ENCODE measurements at places on chromosomes 2 and 18.

DNA sequence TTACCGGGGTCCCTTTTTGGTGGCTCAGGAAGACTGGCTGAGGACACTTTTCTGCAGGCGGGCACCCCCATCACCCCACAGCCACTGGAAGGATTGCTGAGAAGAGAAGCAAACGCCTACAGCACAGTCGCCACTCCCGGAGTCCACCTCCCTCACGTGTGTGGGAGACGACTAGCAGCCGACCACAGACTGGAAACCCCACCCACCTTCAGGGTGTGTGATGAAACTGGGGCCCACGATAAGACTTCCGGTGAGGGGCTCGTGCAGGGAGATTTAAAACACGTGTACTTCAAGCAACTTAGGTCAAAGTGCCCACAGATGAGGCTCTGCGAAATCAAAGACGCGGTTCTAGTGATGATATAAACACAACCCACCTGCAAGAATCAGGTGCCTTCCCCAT lies 26.3 kb downstream of the MBP start:
- DNase-seq, result peak; percentile 69

GRCh38 chr2:138516030-138516704 lies 14.6 kb downstream of the SPOPL start:
- DNase-seq, result no peak

DNA sequence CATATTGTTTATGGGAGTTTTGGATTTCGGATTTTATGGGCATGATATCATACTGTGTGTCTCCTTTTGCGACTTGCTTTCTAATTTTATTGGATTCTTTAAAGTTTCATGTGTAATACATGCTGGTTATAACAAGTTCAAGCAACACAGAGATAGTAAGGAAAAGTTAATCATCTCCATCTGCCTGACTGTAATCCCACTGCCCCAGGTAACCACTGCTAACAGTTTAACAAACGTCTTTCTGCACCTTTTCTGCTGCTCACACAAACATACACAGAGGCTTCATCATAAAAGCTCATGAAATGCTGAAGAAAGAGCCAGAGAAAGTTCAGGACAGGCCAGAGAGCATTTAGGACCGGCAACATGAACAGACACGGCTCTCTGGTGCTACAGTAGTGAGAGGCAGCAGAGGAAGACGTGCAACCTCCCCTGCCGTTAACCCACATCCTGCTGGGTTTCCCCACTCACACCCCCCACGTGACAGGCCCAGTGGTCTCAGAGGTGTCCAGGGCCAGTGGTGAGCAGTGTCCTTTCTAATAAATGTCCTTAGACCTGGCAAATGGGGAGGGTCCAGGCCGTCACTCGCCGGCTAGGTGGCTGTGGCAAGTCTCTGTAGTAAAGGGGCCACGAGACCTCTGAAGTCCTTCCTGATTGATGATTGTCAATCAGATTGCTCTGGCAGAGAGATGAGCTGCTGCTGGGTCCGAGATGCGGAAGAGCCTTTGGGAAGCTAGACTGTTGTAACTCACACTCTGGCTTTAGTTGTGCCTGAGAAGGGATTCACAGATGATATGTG lies 43.0 kb upstream of the SLC1A4 start:
- peak; percentile 14 for DNase-seq

DNA sequence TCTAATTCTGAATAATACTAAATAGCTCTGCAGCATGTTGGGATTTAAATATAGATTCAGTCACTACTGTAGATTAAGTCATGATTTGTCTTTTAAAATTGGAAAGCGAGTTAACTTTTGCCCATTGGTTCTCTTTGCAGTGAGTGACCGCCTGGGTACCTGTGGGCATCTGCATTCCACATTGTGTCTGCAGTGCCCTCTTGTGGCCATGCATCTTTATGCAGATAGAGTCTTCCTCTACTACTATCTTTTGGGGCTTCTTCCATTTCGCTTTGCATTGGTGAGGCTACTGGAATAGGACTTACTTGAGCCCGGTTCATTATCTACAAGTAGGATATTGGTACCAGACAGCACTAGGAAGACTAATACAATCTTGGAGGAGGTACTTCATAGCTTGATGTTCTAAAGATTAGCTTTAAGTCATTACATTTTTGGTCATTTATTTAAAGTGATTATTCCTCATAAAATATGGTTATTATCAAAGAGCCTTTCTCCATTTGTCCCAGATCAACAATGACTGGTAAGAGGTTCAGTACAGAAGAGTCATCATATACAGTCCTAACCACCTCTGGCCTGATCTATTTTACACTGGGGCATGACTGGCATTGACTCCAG lies 203.0 kb downstream of the SOCS6 start:
- DNase-seq, result peak; percentile 34

DNA sequence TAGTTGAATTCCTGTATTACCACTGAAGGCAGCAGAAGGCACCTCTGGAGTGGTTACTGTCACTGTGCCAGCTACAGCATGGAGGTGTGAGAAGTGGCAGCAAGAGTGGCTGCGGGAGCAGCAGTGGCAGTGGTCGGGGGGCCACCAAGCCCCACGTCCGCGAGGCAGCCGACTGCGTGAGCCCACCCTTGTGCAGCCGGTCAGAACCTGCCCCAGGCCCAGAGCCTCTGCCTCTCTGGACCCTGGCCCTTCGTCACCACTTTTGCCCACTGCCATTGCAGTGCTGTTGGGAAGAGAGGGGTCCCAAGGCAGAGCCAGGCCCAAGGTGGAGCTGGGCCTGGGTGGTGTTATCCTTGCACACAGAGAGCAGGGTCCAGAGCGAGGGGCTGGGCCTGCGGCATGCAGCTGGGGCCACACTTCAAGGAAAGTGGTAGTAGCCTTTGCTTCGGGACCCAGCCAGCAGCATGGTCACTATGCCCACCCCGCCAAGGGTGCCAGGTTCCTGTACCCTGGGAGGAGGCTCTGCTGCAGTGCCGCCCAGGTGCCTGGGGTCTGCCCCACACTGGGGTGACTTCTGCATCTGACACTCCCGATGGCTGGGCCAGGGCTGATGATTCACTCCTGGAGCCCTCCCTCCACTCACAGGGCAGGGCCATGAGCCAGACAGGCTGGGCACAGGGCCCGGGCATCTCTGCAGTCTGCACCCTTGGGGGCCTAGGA lies 450.1 kb upstream of the LRATD1 start:
- DNase-seq, result no peak

- DNase-seq, result no peak
Measured at GRCh38 chr18:78929516-78929915, 50.1 kb upstream of the SALL3 start.
